ENCODE measurements at places on chromosomes 6 and 20. TPM values are rescaled to one million over a fixed set of nuclear protein-coding genes. Genes with fewer than 3 reads are reported as not detected.

The EYA2 gene
- 1.8 TPM for polyA plus RNA-seq

The SIRPD gene
- polyA plus RNA-seq: not detected

The BTNL2 gene
- polyA plus RNA-seq: 0.85 TPM

DNA sequence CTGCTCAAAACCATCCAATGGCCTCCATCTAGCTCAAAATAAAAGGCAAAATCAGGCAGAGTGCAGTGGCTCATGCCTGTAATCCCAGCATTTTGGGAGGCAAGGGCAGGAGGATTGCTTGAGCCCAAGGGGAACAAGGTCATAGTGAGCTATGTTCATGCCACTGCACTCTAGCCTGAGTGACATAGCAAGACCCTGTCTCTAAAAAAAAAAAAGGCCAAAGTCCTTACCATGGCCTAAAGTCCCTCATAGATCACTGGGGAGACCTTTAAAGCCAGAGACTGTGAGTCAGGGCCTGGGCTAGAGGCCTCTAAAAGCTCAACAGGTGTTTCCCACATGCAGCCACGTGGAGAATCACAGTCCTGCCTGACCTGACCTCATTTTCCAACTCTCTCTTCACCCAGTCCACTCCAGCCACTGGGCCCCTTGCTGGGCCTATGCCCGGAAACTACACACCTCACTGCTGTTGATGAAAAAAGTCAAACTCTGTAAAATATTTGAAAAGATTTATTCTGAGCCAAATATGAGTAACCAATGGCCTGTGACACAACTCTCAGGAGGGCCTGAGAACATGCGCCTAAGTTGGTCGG is 28.2 kb upstream of the TAB2 start:
- no peak for DNase-seq

- DNase-seq: no peak
These were observed 79.4 kb upstream of the UST start for GRCh38 chr6:148667395-148667794.
